ENCODE measurements at places on chromosomes 6 and 20.

DNA sequence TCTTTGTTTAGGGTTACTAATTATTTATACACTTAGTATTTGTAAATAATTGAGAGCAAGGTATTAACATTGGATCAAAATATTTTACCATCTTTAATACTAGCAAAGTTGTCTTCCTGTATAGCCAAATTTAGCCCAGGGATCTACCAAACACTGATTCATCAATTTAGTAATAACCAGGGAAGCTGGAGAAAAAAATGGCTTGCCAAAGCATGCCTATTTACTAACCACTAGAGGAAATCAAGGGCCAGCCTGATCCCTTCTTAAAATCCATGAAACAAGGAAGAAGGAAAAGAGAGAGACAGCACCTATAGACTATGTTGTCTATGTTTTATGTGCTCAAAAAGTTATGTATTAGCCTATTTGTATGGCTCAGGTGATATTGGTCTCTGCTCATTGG lies 450.3 kb upstream of the GJE1 start:
- no peak for DNase-seq

- no peak for DNase-seq
Observed at GRCh38 chr6:136945711-136946121, 23.6 kb downstream of the SLC35D3 start.

DNA sequence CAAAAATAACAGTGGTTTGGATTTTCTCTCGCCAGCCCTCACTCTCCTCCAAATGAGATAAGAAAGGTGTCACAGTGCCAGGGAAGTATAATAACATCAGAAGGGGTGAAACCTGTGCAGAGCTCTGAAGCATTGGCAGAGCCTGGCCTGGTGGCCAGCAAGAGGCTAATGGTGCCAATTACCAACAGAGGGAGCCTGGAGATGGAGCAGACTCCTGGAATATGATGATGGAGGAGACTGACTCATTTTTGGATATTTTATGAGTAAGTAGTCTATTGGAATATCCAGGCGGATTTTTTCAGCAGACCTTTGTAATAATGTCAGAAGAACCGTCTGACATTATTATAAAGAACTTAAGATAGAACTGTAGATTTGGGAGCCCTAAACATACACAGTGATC lies 442.6 kb upstream of the MARCKS start:
- no peak for DNase-seq

DNA sequence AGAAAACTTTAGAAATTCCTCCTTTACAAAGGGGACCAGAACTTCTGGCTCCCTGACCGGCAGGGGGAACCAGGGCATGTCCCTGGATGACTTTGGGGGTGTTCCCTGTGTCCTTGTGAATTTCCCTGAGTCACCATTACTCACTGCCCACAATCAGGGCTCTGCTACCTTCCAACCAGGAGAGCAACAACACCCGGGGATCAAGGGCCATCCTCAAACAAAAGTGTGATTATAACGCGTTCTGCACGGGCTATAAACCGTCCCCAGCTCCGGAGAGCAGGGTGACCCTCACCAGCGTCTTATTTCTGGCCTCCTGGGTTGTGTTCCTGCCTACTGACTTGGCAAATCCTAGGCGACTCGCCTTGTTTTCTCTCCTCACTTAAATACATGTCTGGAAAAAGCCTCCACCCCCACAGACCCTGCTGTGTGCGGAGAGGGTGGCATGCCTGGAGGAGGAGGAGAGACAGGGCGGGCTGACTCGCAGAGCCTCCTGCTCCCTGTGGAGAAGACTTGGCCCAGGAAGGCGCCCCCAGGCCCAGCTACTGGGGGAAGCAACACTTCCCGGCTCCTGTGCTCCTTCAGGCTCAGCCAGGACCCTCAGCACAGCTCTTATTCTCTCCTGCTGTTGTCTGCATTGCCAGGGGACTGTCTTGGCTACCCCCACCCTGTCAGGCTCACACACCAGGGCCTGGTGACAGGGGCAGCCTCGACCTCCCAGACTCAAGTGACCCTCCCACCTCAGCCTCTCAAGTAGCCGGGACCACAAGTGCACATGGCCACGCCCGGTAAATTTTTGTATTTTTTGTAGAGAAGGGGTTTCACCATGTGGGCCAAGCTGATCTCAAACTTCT lies 54.1 kb downstream of the FGD2 start:
- no peak for DNase-seq

- no peak for DNase-seq
Observed at GRCh38 chr6:135274561-135275293, 93.6 kb downstream of the MYB start.

DNA sequence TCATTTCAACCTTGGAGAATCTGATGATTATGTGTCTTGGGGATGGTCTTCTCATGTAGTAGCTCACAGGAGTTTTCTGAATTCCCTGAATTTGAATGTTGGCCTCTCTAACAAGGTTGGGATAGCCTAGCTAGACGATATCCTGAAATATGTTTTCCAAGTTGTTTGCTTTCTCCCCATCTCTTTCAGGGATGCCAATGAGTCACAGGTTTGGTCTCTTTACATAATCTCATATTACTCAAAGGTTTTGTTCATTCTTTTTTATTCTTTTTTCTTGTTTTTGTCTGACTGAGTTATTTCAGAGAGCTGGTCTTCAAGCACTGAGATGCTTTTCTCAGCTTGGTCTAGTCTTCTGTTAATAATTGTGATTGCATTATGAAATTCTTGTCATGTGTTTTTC lies 42.7 kb upstream of the COL9A1 start:
- no peak for DNase-seq

DNA sequence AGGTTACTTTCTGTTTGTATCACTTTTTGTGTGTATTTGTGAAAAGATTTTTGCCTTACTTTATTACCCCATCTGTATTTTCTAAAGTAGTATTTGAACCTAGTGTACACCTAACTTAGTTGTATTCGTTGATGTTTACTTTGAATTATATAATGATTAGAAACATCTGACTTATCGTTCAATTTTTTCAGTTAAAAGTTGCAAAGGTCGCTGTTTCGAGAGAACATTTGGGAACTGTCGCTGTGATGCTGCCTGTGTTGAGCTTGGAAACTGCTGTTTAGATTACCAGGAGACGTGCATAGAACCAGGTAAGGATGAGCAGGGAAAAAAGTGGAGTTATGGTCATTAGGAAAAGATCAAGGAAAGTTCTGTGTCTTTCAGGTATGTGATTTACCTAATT lies 42.0 kb downstream of the ENPP1 start:
- no peak for DNase-seq

DNA sequence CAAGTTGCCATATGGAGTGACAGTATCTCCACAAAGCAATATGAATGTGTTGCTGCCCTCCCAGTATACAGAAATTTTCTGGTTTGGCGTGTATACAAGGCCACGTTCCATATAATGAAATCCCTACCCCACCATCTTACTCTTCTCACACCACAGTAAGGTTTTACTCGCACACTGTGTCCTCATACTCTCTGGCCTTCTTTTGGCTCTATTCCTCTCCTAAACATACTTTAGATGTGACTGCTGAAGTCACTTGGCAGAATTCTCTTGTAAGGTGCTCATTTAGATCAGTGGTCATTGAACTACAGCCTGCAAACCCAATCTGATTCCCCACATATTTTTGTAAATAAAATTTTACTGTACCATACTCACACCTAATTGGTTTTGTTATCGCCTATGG lies 123.2 kb downstream of the RFPL4B start:
- DNase-seq, result no peak

DNA sequence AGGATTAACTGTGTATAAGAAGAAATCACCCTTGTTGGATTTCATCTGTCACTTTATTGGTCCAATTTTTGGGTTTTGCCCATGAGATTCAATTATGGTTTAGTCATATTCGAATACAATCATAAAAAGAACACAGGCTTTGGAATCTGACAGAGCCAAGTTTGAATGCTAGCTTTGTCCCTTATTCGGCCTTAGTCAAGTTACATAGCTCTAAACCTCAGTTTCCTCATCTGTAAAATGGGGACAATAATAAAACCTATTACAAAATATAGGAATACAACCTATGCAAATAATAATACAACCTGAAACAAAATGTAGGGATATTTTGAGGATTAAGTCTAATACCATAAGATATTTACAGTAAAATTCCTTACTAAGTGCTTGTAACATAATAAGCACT lies 57.7 kb downstream of the PRPH2 start:
- DNase-seq, result no peak
